ENCODE measurements at places on chromosomes 5 and 9. TPM values are rescaled to one million over a fixed set of nuclear protein-coding genes. Genes with fewer than 3 reads are reported as not detected.

DNA sequence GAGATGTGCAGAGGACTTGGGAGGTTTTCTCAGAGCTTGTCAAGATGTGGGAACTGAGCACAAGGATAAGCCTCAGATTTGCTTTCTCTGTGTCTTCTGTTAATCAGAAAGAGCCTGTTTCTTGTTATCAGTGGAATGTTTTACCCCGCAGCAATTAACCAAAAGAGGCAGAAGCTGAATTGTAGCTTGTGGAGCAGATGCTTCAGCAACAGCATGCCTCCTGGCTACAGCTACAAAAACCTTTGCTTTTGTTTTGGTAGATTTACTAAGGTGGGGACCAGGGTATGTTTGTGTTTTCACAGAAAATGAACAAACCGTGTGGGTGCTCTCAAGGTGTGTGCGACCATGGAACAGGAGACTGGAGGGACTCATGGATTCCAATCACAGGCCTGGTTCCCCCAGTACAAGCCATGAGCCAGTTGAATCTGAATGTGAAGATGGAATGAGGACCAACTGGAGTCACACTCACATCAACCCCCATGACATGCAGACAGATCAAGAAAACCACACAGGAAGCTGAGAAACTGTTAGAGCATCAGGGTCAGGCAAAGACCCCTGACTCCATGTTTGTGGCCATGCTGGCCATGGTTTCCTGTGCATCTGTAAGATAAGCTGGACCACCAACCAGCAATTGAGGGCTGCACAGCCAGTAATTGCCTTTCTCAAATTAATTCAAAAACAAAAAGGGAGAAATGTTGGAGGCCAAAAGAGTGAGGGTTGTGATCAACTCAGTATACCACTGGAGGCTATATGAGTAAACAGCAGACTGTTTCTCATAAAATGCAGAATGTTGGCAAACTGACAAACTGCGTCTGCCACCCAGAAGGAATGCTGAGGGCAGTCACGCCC, 6.9 kb downstream of the UGT3A2 start:
- DNase-seq, result no peak

GRCh38 chr9:2354856-2355696, 266.5 kb upstream of the VLDLR start:
- DNase-seq, result peak; percentile 2

GRCh38 chr9:87711857-87712800, 13.8 kb upstream of the CTSL start:
- peak; percentile 56 for DNase-seq

DNA sequence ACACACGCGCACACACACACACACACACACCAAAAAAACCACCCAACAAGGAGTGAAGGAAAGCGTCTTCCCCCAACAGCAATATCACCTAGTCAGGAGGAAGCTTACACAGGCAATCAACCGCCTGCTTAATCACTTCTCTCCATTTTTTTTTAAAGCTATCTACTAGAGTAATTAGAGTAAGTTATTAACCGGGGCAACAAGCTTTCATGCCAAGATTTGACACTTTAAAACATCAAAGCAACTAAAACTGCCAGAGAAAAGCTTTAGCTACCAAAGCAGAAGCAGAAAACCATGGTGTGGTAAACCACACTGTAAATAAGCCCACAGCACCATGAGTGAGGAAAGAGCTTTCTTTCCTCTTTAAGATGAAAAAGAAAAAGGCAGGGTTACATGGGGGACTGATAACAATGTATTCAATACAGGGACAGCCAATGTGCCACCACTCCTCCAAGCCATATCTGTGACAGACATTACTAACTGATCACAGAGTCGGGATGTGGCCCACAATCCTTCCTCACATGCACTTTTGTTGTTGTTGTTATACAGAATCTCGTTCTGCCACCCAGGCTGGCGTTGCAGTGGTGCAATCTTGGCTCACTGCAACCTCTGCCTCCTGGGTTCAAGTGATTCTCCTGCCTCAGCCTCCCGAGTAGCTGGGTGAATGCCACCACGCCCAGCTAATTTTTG, 282.1 kb downstream of the CRB2 start:
- no peak for DNase-seq

- DNase-seq, result no peak
These were observed 187.6 kb downstream of the PCSK1 start for GRCh38 chr5:96245140-96246091.

DNA sequence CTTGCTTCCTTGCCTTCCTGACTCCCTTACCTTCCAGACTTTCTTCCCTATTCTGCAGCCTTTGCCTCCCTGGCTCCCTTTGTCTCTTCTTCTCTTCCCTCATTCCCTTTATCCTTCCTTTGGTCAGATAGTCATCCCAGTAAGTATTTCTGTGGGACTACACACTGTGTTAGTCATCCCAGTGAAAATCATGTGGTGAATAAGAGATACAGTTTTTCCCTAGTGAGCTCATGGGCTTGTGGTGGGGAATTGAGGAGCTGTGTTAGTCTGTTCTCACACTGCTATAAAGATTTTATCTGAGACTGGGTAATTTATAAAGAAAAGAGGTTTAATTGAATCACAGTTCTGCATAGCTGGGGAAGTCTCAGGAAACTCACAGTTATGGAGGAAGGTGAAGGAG, 109.8 kb upstream of the EDIL3 start:
- DNase-seq, result peak; percentile 15

DNA sequence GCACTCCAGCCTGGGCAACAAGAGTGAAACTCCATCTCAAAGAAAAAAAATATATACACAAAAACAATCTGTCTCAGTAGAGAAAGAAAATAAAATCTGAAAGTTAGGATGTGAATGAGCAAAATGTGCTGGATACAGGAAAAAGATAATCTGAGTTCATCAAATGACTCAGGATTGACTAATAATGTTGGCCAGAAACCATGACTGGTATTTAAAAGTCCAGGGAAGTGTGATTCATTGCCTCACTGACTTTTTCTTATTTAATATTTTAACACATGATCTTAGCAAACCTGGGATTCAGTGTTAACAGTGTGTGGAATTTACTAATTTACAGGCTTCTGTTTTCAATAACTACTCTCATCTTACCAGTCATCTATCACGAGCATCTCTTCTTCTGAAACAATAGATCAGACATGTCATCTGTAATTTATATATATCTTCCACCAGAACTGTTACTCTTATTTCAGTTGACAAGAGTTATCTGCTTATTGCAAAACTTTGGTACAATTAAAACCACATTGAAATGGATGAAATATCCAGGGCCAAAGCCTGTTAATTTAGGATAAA, 256.7 kb downstream of the CDH12 start:
- DNase-seq, result peak; percentile 90

- no peak for DNase-seq
These were observed 279.7 kb downstream of the GADD45G start for GRCh38 chr9:89884356-89885083.

DNA sequence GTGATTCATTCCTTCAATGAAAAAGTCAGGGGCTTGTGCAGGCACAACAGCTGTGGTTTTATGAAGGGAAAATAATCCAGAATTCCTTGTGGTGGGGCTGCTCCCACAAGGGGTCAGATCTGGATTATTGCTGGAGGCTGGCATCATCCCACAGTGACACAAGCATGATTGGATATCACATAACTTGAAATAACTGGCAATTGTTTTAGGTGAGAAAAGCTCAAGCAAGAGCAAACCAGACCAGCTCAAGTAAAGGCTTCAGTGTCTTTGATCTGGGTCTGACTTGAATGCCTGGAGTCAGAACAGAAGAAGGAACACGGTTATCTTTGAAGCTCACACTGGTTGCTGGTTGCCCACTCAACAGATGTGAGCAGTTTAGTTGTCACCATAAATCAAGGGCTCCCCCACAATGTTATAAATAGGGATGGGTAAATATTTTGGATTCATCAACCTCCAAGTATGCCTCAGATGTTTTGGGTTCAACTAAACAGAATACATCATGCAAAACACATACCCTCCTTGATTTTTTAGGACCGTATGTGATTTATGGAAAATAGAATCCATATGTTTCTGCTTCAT, 3.1 kb upstream of the ZNF474 start:
- DNase-seq, result no peak

DNA sequence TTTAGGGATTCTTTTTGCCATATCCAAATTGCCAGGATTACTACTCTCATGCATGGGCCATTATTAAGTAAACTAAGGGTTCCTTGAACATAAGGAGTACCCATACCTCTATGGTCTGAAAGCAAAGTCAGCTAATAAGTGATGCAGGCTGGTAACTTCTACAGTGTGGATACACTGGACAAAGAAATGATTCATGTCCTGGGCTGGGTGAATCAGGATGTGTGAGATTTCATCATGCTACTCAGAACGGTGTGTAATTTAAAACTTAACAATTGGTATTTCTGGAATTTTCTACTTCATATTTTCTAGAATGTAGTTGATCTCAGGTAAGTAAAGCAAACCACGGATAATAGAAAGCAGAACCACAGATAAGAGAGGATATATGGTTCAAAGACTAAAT, 428.8 kb downstream of the CHSY3 start:
- DNase-seq, result peak; percentile 41

DNA sequence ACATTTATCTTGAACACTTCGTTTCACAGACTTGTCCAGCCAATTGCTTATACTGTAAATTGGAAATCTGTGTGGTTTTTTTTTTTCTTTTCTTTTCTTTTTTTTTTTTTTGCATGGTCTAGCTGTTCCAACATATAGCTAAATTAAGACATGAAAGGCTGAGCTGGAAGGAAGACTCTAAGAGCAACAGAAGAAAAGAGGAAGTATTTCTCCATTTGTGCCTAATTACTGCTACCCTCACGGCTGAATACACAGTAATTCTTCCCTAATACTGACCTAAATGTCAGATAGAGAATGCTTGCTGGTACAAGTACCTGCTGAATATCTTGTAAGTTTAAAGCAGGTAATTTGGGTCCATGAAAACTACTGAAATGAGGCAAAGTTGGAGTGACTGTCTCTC, 11.0 kb upstream of the HAPLN1 start:
- DNase-seq, result no peak

- DNase-seq, result no peak
These were observed 14.9 kb downstream of the MEGF10 start for GRCh38 chr5:127305493-127305892.

GRCh38 chr5:178348356-178349074, 115.9 kb upstream of the PHYKPL start:
- no peak for DNase-seq

- DNase-seq, result no peak
These were observed 53.3 kb upstream of the LMNB1 start for GRCh38 chr5:126723643-126724042.

- DNase-seq, result no peak
These were observed 65.4 kb upstream of the ASTN2 start for GRCh38 chr9:117480253-117480652.

DNA sequence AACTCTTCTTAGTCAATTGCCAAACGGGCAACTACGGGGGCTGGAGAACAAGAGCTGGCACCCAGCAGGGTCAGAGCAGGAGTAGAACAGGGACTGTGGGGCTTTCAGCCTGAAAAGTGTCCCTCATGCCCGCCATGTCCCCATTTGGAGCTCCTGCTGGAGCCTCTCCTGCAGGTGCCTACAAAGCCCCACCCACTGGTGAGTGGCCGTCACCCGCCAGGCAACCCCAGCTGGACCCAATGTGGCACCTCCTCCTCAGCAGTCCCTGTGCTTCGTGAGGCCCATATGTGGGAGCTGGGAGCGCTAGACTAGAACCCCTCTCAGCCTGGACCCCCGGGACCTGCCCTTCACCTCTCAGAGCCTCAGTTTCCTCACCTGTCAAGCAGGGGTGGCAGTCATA, 40.9 kb downstream of the VAV2 start:
- DNase-seq, result no peak

DNA sequence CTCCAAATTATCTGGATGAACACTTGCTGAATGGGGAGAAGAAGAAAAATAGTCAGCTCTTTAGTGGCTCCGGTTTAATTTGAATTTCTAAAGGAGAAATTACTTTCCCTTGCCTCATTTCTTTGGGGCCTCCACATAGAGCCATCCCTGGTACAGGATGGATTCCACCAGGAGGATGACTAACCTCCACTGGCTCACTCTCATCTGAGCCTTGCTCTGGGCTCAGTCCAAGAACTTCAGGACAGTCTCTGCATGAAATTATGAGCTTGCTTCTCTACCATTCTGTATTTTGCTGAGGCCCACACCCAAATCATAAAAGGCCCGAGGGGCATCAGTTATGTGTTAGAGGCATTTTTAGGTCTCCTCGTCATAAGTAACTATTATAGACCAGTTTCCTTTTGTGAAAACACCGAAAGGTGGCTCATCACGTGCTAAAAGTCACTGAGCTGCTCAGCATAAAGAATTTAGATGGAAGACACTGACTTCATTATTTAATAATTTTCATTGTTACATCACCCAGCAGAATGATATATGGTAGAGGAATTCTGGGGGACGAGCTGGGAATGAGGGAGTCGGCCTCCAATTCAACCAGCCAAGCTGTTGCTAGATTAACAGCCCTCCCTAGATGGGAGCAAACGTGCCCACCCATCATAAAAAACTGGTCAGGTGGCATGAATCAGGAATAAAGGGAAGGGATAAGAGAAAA, 222.1 kb downstream of the TARS1 start:
- DNase-seq, result no peak

DNA sequence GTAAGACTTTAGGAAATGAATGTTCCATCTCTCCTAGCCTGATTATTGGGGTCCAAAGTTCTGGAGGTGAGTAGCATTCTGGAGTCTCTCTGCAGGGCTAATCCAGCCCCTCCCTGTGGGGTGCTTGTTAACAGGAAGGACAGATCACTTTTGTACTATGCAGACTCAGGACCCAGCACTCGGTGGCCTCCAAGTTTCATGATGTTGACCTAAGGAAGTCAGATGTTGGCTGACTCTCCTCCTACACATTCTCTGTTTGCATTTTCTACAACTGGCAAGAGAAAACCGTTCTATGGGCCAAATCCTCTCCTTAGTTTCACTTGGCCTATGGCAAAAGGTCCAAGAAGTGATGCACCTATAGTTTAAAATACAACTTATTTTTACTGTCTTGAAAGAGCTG, 5.5 kb upstream of the PDE8B start:
- DNase-seq, result no peak

DNA sequence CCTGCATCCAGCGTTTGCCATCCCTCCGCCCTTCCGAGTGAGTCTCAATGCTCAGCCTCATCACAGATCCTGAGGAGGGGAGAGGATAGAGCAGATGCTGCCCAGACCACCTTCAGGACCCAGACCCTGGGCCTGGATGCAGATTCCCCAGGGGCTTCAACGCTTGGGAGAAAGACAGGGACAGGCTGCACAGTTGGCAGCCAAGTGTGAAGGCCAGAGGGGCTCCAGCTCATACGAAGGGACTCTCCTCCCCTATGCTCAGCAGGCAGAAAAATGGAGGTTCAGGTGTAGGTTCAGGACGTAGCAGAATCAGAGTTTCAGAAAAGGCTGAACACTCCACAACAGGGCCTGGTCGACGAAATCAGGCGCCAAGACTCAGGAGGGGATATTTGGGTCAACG, 378.5 kb upstream of the IRX1 start:
- no peak for DNase-seq

Gene SPATA31C1
- not detected for total RNA-seq

Gene ROR2
- under 0.01 TPM for total RNA-seq

Gene IL5
- not detected for total RNA-seq

Gene GRXCR2
- total RNA-seq, result not detected

Gene ALDH1A1
- 1,079 TPM for total RNA-seq

Gene DOCK8
- 1.3 TPM for total RNA-seq

Measured in lung microvascular endothelial cell (primary cell).